ENCODE measurements at places on chromosomes 1 and 21.

- peak; percentile 80 for DNase-seq
Measured at GRCh38 chr1:235648954-235649367, 623 bp downstream of the GNG4 start.

DNA sequence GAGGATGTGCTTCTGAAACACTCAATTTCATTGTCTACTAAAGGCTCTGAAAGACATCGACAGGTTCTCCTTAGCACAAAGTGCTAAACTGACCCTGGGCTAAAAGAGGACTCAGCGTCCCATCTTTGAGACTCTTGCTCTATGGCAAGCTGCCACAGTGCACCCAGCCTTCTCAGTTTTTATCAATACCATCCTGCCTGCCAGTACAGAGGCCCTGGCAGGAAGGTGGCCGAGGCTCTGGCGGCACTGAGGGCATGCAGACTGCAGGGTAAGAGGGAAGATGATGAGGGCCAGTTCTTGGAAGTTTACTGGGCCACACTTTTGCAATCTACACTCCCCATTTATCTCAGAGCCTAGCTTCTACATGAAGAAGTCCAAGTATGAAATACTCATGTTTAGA lies 5.3 kb downstream of the OLFML2B start:
- no peak for DNase-seq

DNA sequence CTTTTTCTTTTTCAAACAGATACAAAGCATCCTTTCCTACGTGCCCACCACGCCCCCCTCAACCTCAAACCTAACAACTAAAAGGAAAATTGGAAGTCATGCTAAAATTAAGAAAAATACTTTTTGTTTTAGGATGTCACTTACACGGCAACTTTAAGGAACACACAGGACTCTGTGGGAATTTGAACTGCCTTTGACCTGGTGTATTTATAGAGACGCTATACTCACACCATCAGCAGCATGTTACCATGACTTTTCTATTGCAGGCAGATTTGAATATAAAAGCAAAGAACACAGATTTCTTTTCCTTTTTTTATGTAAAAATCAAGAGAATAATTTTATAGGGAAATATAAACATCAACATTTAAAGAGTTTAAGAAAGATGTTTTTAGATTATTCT lies 198.2 kb downstream of the SIPA1L2 start:
- DNase-seq, result no peak

- no peak for DNase-seq
Measured at GRCh38 chr1:150429805-150430204, 57.4 kb upstream of the TARS2 start.

DNA sequence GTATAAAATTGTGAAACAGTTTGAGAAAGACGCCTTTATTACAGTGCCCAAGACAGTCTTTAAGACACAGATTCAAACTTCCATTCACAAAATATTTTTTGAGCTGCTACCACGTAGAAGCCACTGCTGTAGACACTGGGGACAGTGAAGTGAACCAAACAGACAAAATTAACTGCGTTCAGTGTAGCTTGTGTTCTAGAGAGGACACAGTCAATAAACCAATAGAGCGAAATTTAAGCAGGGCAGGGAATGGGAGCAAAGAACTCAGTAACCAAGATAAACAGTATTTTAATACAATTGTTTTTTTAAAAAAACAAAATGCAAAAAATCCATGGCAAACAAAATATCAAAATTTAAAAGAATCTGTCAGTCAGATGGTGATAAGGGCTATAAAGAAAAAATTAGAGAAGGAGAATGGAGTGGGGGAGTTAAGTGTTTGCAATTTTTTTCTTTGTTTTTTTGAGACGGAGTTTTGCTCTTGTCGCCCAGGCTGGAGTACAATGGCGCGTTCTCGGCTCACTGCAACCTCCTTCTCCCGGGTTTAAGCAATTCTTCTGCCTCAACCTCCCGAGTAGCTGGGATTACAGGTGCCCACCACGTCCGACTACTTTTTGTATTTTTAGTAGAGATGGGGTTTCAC lies 719 bp upstream of the PARS2 start:
- DNase-seq, result no peak

GRCh38 chr1:226233293-226233692 lies 9.8 kb downstream of the MIXL1 start:
- no peak for DNase-seq

DNA sequence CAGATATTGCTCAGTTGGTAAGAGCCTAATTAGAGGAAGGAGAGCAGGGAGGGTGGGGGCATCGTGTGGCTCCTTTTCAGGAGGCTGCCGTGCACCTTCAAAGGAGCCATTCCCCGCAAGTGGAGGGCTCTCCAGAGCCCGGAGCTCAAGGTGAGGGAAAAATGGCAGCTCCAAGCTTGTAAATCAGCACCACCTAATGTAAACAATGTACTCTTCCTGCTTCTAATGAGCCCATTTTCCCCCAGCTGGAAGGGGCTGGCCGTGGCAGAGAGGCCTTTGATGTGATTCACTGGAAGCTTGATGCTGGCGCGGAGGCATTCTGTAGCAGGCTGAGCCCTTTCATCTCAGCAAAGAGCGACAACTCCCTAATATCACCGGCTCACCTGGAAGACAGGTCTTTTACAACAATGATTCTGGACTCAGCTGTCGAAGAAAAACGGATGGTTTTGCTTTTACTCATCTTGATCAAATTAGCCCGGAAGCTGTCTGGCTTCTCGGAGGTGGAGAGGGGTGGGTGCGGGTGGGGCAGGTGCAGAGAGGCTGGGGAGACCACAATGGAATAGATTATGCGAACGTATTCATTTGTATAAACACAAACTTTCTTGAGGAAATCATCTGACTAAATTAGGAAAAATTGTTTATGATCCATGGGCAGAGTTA lies 112.5 kb downstream of the RRAGC start:
- DNase-seq, result peak; percentile 23

- no peak for DNase-seq
Measured at GRCh38 chr1:66739401-66740157, 12.7 kb upstream of the DYNLT5 start.

- no peak for DNase-seq
Measured at GRCh38 chr1:12499539-12500240, 118.3 kb downstream of the DHRS3 start.

- DNase-seq, result no peak
Measured at GRCh38 chr1:27397110-27397509, 4.7 kb downstream of the GPR3 start.
